A172 (cell line): ENCODE measurements at places on chromosomes 7 and 10. TPM values are rescaled to one million over a fixed set of nuclear protein-coding genes. Genes with fewer than 3 reads are reported as not detected.
A peak's percentile ranks its signal among the peaks of the same experiment; 100 is the strongest.

GPNMB gene
- 333 and 346 TPM in 2 replicates for total RNA-seq

NUTM2D gene
- total RNA-seq = 0.36 and 0.98 TPM in 2 replicates

SUMF2 gene
- total RNA-seq = 112 and 128 TPM in 2 replicates

SPRN gene
- not detected in 2 replicates for total RNA-seq

CHRM2 gene
- total RNA-seq = not detected in 2 replicates

EIF3A gene
- total RNA-seq = 89.1 and 99.4 TPM in 2 replicates

C7orf33 gene
- not detected in 2 replicates for total RNA-seq

CAMK2G gene
- total RNA-seq = 36.6 and 38.5 TPM in 2 replicates

EGFR gene
- total RNA-seq = 75.4 and 79.3 TPM in 2 replicates

SPDYE6 gene
- not detected in 2 replicates for total RNA-seq

PAX4 gene
- total RNA-seq = not detected in 2 replicates

HABP2 gene
- total RNA-seq = not detected in 2 replicates

- DNase-seq = no peak
Measured at GRCh38 chr10:34171957-34172527, 643.1 kb downstream of the PARD3 start.

DNA sequence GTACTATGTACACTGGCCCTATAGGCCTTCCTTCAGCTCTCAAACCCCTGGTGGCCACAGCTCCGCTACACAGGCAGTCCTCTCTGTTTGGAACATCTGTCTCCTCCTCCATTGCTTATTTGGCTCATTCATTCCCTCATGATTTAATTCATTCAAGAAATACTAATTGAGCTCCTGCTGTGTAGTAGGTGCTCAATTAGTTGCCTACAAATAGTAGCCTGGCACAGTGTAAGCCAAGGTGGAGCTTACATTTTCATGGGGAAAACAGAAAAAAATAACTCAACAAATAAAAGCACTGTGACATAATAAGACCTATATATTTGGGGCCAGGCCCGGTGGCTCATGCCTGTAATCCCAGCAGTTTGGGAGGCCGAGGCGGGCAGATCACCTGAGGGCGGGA is 3.4 kb upstream of the FIS1 start:
- no peak for DNase-seq

GRCh38 chr10:72502581-72502980 is 123.3 kb downstream of the MICU1 start:
- DNase-seq = no peak

- DNase-seq = no peak
Measured at GRCh38 chr10:84244651-84245270, at the start of gene RGR. TSS of gene RGR (plus strand) at chr10:84245053. CDS start at chr10:84245091, 38 bp downstream.

DNA sequence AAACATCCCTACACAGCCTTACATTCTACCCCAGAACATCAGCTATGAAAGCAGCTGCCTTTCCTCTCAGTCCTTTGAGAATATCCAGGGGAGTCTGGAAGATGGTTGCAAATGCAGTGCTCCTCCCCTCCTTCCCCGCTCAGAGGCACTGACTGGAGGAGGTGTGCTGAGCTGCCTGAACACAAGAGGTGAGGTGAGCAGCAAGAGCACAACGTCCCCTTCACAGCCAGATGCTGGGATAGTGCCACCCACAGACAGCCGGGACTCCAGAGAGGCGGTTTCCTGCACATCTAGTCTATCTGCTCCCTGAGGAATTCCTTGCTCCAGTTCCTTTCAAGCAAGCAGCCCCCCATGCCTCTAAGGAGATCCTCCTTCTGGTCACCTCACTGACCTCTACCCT is 74.2 kb downstream of the EZH2 start:
- DNase-seq = no peak

DNA sequence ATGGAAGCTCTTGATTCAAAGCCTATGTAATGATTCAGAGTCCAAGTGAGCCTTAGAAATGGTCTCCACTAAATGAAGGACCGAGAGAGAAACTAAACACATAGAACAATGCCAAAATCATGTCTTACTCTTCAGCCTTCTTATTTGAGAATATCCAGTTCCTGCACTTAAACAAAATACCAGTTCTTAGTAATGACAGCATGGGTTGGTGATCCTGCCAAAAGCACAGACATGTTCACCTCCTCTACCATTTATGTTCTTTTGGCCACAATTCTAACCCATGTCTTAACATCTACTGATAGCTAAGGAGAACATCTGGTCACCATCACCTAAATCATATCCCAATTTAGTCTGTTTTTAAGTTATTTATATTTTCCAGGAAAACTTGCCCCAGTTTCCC is 239.6 kb upstream of the PTN start:
- no peak for DNase-seq

- DNase-seq = no peak
Measured at GRCh38 chr7:155991470-155991869, 179.2 kb upstream of the SHH start.

- DNase-seq = no peak
Measured at GRCh38 chr7:102890971-102891692, 21.7 kb upstream of the LRRC17 start.

- peak; percentile 60 for DNase-seq
Measured at GRCh38 chr10:112912410-112912928, 37.6 kb upstream of the TCF7L2 start.

DNA sequence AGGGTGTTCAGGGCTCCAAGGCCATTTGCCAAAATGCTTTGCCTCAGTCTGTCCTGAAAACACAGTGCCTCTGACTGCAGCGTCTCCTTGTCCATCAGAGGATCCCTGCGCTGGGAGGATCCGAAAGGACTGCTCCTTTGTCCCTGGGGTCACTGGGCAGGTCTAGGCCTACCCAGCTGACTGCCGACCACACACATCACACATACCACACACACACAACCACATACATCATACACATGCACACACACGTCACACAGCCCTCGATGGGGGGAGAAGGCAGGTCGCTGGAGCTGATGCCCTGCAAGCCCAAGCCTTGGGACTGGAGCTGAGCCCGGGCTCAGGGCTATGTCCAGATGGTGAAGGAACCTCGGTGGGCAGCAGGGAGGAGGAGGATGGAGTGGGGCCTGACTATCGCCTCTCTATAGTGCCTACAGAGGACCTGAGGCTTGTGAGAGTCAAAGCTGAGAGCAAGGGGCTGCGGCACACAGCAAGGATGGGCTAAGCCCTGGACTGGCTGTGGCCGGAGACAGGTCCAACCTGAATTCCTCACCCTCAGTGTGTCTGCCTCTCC is 29.1 kb downstream of the GPRIN2 start:
- no peak for DNase-seq

DNA sequence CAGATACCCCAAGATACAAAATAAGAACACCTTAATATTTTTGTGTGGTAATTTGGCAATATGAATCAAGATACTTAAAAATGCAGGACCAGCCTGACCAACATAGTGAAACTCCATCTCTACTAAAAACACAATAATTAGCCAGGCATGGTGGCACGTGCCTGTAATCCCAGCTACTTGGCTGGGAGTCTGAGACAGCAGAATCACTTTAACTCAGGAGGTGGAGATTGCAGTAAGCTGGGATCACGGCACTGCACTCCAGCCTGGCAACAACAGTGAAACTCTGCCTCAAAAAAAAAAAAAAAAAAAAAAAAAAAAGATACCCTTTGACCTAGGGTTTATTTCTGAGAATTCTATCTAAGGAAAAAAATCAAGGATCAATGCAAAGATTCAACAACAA is 450.7 kb downstream of the SORCS1 start:
- DNase-seq = no peak

GRCh38 chr7:110573862-110574528 is 516.9 kb upstream of the LRRN3 start:
- DNase-seq = peak; percentile 82

DNA sequence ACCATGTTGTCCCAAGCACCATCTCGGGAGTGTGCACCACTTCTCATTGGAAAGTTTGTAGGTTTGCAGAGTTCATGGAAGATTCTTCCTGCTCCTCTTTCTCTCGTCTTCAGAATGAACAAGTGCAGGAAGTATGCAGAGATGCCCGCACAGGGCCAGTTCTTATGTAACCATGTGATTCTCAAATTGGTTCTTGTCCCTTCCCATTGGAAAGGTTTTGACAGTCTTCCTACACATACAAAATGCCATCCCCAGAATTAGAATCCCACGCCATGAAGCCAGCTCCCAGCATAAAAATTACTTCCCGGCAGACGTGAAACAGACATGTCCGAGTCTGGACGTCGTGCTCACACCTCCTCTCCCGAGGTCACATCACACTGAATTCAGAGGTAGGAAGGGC is 251.6 kb downstream of the ELMO1 start:
- DNase-seq = no peak

DNA sequence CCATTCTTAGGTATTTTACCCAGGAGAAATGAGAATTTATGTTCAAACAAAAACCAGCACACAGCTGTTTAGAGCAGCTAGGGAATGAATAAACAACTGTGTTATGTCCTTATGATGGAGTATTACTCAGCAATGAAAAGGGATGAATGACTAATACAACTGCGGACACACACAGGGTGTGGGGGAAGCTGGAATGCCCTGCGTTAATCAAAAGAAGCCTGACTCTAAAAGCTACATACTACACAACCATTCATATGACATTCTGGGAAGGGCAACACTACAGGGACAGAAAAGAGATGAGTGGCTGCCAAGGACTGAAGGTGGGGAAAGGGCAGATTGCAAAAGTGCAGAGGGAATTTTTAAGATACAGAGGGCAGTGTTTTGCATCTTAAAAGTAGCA is 64.0 kb downstream of the DLG5 start:
- no peak for DNase-seq

- DNase-seq = no peak
Measured at GRCh38 chr10:24694086-24694485, 29.6 kb downstream of the ARHGAP21 start.

- DNase-seq = peak; percentile 2
Measured at GRCh38 chr10:76763376-76763775, 874.2 kb downstream of the KCNMA1 start.

DNA sequence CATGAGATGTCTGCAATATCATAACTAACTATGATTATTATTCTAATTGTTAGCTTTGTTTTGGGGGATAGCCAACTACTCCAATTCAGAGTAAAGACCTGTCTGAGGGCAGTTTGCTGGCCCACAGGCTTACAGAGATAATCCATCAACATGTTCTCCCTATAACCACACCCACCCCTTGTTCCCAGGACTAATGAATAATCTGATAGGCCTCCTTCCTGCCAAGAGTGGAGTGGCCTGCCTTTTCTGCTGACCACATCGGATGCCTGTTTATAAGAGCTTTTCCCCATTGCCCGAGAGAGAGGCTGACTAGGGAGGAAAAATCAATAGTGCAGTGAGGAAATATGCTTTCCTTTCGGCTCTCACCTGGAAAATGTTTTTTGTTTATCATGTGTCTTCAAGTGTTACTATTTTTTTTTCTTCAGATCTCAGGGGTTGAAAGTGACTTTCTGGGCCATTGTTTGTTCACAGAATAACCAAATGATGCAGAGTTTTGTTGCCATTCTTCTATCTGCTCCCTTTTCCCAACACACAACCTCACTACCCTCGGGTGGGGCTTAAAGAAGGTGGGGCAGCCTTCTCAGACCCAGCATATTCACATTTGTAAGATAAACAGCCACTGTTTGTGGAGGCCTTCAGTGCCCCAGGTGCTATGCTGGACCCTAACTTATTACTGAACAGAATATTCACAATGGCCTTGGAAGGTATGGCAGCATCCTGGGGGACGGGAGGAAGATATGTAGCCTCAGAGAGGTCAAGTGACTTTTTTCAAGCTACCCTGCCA is 38.4 kb downstream of the PLPP4 start:
- DNase-seq = peak; percentile 18

DNA sequence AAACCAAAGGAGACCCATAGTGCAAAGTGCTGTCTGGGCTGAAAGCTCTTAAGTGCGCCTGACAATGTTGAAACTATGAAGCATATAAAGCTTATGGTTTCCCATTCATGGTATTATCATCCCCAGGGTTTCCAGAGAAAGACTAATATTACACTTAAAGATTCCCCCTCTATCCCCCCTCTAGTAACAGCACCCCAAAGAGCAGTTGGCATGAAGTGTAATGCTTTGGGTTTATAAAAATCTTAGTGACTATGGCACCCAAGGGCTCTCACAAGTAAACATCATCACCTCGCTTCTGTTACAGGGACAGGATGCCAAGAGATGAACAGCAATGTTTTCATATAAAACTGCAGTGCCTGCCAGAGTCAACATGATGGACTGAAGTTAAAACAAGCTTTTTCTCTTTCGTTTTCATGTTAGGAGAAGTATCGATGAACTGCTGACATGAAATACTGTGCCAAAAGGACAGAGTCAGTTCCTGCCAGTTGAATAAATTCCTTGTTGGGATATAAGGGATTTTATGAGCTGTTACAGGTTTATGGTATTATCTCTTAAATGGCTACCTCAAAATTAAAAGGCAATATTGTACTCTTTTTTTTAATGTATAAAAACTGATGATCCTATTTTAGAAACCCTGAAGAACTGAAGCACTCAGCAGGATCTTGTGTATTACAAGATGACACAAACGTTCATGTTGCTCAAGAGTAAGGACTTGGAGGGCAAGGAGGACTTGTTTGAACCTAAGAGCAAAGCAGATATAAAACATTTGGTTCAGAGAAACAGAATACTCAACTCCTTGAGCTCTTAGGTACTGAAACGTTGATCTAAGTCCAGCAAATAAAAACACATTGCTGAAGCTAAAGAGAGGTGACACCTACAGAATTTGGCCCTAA is 203.7 kb upstream of the IMMP2L start:
- no peak for DNase-seq

GRCh38 chr10:30704026-30704600 is 74.6 kb upstream of the LYZL2 start:
- DNase-seq = no peak

DNA sequence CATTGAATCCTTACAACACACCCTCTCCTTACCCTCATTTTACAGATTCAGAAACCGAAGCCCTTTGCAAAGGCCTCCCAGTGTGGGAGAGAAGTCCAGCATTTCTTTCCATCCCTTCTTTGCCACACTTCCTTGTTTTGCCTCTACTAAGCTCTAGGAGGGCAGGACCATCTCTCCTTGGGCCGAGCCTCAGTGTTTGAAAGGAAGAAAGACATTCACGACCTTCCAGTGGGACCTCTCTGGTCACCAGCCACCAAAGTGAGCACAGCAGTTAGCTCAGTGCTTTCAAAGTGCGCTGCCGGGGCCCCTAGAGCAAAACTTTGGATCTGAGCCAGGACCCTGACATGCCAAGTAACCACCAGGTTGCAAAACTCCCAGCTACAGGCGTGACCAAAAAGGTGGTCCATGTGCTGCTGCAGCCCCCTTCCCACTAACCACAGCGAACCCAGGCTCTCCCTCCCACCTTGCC is 12.4 kb downstream of the CTBP2 start:
- DNase-seq = no peak

DNA sequence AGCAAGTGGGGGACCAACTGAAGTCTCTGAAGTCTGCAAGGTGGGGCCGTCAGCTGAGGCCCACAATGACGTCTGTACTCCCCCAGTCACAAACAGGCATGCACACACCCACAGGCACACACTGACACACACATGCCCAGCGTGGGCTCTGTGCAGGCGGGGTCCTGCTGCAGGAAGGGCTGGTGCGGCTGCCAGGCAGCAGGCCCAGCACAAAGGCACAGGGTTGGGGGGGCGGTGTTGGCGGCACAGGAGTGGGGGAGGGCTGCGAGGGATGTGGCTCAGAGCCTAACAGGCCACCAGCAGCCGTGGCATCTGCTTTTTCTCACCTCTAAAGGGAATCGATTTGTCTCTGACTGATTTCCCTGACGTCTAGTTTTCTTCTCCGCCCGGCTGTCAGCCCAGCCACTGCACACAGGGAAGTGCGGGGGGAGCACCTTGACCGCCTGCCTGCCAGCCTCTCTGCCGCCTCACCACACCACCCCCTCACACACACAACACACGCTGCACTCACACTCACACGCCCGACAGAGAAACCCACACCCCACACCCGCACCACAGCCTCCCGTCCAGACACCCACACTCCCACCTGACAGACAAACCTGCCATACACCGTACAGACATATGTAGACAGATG is 43.5 kb upstream of the ZMIZ1 start:
- DNase-seq = no peak
